ENCODE measurements at places on chromosomes 12 and 14. TPM values are rescaled to one million over a fixed set of nuclear protein-coding genes. Genes with fewer than 3 reads are reported as not detected.

Gene PLBD1
- 29.3 TPM for total RNA-seq

DNA sequence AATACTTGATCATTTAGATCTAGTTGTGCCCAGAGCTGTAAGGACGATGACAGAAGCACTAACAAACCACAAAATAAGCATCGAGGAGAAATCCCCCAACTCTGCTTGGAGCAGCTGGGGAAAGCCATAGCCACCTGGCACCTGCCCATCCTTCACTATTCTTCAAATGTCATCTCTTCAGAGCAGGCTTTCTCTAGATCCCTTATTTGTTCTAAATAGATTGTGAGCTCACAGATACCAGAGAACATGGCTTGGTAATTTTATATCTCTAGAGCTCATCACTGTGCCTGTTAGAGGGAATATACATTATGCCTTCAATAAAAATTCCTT lies 50.9 kb downstream of the GRIP1 start:
- no peak for DNase-seq

DNA sequence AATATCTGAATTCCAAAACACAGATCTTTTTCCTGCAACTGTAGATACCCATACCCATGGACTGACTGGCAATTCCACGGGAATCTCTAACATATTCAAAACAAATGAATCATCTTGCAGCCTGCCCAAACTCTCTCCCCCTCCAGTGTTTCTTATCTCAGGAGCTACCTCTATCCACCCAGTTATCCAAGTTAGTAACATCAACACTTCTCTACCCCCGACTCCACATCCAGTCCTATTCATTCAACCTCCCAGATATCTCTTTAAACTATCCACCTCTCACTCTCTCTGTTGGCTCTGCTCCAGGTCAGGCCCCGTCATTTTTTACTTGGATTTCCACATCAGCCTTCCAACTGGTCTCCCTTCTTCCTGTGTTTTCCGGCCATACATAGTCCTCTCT lies 6.7 kb upstream of the KCNH5 start:
- DNase-seq: no peak

DNA sequence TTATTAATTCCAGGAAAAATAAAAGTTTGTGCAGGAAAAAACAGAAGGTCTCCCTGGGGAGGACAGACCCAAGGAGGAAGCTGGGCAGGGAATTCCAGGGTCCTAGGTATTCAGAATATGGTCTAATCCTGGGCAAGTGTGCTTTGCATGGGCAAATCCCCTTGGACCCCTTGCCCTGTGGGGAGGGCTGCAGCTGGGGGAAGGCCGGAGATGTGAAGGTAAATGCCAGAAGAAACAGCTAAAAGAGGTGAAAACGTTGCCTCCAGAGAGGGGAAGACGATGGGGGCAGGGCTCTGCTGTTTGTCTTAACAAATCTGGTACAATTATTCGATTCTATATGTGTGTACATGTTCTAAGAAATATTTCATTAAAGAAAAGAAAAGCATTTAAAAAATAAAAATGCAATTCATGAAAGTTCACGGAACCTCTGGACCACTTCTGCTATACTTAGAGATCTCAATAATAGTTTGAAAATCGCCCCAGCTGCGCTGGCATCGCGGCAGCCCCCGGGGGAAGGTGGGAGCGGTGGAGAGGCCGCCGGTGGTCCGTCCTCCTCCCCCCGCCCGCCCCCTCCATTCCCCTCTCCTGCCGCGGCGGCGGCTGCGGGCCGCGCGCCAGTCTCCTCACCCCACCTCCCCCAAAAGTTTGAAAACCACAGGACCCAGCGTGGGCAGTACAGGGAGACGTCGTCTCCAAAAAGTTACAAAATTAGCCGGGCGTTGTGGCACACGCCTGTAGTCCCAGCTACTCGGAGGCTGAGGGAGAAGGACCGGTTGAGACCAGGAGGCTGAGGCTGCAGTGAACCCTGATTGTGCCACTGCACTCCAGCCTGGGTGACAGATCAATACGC lies 1.5 kb upstream of the PRPF40B start:
- no peak for DNase-seq

- DNase-seq: peak; percentile 62
Observed at GRCh38 chr12:106760184-106760531, 14.3 kb upstream of the RIC8B start.
